ENCODE measurements at places on chromosomes 6 and 20.

DNA sequence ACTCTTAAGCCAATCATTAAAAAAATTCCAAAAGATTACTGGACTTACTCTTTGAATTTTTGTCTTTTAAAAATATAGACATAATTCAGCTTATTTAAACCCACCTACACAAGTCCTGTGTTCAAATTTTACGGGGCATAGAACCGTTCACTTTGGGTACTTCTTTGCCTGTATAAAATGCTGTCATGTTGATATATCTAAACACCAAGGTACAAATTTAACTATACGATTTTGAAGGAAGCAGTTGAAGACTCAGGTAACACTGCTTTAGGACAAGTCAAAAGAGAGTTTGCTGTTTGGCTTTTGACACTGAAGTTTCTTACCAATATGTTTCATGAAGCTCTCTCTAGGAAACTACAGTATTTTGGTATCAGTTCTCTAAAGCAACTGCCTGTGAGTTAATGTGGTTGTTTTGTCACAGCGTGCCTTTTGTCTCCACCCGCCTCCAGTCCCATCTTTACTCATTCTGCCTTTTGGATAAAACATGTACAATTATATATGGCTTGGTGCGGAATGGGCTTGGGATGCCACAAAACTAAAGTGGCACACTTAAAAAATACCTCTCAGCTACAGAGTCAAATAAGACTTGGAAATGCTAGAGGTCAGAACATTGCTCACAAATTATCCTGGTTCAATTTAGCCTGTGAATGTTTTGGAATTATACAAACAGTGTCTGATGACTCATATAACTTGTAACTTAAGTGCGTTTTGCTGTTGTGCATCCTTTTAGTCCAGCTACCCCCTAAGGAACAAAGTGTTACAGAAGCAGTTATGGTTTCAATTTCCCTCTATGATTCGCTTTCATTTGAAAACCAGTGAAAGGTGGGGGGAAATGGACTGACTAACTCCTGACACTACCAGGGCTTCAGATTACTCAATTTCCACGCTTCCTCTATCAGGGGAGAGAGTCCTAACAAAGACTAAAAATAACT is 38.7 kb downstream of the RGS17 start:
- DNase-seq, result peak; percentile 50

GRCh38 chr6:84777888-84778287 is 13.5 kb upstream of the TBX18 start:
- no peak for DNase-seq

DNA sequence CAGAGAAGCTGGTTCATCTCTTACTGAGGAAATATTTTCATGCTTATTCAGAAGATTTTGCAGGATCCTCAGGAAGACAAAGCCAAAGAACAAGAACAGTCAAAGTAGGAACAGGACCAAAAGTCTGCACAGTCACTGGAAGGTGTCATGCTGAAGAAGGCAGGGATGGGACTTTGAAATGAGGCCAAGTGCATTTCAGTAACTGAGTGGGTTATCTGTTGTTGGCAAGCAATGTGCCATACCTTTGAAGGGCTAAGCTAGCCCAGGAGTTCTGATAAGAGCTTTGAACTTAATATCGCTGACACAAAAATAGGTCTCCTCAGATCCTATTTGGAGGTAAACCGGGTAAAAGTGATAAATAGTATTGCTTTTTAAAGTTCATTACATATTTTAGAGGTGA is 31.5 kb downstream of the SLC16A10 start:
- DNase-seq, result no peak

- DNase-seq, result peak; percentile 86
Observed at GRCh38 chr6:100455230-100456124, 9.2 kb downstream of the SIM1 start.

DNA sequence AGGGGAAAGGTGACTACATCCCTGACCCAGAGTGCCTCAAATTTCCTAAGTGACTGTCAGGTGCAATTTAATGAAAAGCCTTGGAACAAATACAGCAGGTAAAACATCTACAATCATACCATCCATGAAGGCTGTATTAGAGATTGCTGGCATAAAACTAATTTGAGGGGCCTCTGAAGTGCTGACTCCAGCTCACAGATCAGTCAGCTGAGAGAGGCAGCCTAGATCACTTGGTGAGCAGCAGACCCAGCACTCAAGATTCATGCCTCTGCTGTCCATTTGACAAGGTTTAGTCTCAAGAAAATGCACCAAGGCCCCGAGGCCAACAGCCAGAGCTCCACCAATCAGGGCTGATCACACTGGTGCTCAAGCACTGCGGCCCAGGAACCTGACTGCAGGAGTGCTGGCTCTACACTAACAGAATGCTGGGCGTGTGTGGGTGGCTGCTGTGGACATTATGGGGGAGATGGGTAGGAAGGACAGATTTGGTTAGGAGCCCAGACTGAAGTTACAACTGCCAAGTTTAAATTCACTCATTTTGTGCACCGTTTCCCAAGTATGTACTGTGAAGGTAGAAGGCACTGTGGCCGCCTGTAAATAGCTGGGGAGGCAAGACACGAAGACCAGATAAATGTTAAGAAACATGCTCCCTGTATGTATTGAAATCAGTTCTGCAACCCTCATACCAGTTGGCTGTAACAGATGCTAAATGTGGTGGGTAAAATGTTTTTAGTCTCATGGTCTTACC is 28.2 kb downstream of the SNX5 start:
- no peak for DNase-seq

DNA sequence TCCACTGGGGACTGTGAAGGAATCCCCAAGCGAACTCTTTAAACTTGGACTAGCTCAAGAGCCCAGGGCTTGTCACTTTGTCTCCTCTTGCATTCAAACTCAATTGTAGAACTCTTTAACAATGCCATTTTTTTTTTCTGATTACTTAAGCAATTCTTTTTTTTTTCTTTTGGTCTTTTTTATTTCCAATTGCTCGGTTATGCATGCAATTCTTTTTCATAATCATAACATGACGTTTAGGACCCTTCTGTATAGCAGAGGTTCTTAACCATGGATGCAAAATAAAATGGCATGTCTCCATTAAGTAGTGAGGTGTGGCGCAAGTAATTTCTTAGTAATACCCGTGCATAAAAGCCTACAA is 466 bp upstream of the BFSP1 start:
- no peak for DNase-seq

- DNase-seq, result no peak
Observed at GRCh38 chr6:69913361-69913760, 47.0 kb downstream of the COL19A1 start.

DNA sequence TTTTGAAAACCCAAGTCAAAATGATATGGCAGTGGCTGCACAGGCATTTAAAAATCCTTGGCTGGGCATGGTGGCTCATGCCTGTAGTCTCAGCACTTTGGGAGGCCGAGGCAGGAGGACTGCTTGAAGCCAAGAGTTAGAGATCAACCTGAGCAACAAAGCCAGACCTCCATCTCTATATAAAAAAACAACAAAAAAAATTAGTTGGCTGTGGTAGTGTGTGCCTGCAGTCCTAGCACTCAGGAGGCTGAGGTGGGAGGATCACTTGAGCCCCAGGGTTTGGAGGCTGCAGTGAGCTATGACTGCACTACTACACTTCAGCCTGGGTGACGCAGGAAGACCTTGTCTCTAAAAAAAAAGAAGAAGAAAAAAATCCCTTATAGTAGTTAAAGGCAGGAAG is 142.9 kb downstream of the MYB start:
- no peak for DNase-seq

DNA sequence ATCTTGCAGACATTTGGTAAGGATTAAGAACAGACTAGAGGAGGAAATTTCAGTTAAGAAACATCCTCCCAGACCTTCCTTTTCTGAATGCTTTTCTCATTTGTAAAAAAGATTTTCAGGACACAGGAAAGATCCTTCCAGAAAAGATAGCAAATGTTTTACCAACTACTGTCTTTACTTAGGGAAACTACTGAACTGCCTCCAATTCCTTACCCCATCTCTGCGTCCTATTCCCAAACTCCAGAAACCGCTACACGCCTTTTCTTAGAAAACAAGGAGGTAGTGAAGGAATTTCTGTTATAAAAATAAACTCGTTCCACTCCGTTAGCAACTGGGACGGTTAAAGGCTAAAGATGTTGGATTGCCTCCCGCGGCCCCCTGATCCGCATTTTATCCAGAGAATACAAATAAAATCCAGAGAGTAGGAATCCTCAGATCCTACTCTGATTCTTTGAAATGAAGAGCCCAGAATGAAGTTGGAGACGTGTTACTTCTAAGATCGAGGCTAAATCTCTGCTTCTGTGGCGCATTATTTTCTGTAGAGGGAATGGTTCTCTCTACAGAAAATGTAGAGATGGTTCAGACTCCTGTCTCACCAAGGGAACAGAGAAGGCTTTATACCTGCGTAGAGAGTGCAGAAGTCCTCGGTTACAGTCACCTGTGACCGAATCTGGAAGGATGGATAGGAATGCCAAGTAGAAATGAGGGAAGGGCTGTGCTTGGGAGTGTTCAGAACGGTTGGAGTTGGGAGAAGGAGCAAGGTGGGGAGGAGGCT is 133.0 kb downstream of the GPX5 start:
- peak; percentile 8 for DNase-seq

GRCh38 chr6:150230164-150230561 is 87.3 kb downstream of the PPP1R14C start:
- DNase-seq, result no peak

DNA sequence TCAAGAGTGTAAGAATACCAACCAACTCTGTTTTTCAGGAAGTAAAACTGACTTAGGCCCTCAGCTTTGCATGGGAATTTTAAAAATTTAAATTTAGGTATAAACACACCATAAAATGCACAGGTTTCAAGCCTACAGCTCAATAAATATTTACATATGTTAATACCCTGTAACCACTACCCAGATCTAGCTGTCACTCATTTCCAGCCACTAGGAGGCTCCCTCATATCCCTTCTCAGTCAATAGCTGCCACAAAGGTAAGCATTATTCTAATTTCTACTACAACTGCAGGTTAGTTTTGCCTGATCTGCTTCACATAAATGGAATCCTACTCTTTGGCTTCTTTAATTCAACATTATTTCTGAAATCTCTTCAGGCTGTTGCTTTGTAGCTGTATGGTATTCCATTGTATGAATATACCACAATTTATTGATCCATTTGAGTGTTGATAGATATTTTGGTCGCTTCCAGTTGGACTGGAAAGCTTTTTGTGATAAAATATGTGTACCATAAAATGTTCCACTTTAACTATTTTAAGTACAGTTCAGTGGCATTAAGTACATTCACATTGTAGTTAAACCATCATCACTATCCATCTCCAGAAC is 32.5 kb upstream of the MEI4 start:
- DNase-seq, result peak; percentile 18

DNA sequence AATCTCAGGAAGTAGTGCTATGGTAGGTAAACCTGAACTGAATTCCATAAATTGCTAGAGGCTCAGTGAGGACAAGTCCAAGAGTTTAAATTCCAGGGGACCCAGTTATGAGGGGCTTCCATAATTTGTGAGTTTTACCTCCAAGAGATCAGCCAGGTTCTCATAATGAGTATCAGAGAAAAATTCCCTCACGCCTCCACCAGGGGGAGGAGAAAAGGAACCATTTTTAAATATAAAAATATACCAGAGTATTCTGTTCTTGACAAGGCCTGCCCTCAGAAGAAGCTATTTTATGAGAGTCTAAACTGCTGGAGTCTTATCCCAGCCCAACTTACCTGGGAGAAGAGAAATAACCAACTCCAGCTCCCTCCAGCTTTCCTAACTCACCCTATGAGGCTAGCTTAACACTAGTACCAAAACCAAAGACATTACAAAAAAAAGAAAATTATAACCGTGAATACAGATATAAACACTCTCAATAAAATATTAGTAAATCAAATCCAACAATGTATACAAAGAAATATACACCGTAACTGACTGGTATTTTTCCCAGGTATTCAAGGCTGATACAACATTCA is 158.7 kb downstream of the TFAP2A start:
- DNase-seq, result peak; percentile 20

GRCh38 chr6:158663625-158664165 is 13.8 kb downstream of the SYTL3 start:
- no peak for DNase-seq

DNA sequence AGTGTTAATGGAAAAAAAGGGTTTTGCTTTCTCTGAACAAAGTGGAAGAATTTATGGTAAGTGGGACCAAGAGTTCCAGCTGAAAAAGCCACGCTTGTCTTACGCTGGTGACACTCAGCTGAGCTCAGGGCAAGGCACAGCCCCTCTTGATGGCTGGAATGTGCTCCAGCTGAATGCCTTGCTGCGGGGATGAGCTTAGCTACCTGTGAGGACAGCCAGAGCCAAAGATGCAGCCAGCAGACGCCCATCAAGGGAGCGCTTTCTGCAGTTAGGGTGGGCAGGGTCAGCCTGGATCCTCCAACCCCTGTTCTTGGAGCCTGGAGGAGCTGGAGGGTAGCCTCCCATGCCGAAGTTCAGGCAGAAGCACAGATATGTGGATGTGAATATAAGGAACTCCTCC is 191.4 kb downstream of the SCP2D1 start:
- DNase-seq, result no peak

DNA sequence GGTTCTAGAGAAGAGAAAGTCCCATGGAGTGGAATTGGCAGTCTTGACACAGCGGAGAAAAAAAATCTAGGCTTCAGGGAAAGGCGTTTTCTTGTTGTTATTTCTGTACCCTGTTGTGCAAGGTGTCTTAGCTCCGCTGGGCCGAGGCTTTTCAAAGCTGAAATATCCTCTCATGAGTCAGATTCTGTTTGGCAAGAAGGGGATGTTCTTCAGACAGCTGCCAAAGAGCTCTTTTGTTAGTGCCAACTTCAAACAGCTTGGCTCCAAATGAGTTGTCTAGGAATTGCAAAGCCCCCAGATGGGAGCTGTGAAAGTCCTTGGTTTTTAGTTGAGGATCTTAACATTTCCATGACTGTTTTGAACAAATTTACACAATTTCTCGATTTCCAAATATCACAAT is 45.6 kb downstream of the LRRN4 start:
- peak; percentile 76 for DNase-seq

GRCh38 chr20:32296412-32296811 is 19.0 kb downstream of the KIF3B start:
- no peak for DNase-seq

- no peak for DNase-seq
Observed at GRCh38 chr20:33814238-33814712, 3.1 kb downstream of the CHMP4B start.

GRCh38 chr6:52162940-52163908 is 23.0 kb upstream of the IL17A start:
- peak; percentile 43 for DNase-seq

DNA sequence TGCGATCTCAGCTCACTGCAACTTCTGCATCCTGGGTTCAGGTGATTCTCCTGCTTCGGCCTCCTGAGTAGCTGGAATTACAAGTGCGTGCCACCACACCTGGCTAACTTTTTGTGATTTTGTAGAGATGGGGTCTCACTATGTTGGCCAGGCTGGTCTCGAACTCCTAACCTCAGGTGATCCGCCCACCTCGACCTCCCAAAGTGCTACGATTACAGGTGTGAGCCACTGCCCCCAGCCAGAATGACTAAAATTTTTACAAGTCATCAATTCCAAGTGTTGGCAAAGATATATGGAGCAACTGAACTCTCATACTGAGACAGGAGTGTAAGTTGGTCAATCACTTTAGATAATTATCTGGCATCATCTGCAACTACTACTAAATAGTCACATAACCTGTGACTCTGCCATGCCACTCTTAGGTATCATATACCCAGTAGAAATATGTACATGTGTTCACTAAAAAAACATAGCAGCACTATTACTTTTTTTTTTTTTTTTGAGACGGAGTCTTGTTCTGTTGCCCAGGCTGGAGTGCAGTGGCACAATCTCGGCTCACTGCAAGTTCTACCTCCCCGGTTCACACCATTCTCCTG is 3.0 kb downstream of the EIF6 start:
- no peak for DNase-seq

GRCh38 chr20:53872561-53873229 is 197.7 kb downstream of the BCAS1 start:
- DNase-seq, result peak; percentile 36

- DNase-seq, result no peak
Observed at GRCh38 chr6:111687652-111688051, 82.0 kb upstream of the TRAF3IP2 start.

Data from ACHN (cell line).